CD4-positive, CD25-positive, alpha-beta regulatory T cell (primary cell): ENCODE measurements at places on chromosomes 1 and 21.
A peak's percentile ranks its signal among the peaks of the same experiment; 100 is the strongest.

- no peak for DNase-seq
Observed at GRCh38 chr1:7984811-7985210, 23.3 kb downstream of the PARK7 start.

DNA sequence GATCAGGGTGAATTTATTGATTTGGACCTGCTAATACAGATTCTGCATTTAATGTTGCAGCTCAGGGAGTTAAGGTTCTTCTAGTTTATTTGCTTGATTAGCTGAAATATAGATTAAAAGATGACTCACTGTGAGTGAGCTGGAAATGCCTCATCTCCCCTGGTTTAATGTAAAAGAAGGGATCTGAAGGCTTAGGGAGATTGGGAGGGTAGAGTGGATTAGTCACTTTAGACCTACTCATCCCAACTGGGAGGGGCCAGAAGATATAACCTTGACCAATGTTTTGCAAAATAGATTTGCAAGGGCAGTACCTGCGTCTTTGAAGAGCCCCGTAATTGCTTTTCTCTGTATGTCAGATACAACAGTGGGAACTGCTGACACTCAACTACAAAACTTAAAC lies 922.8 kb upstream of the ADGRL4 start:
- no peak for DNase-seq

DNA sequence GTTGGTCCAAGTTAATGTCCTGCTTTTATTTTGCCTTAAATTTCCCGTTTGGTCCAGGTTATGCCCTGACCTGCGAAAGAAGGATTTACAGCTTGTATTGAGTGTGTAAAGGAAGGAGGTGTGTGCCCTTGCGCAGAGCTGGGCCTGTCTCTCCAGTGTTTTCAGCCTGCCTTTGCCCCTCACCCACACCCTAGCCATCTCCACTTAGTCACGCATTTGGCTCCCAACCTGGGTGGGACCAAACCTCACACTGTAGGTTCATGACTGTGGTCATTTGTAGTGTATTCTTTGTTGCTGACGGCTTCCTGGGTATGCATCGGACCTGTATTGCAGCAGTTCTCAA lies 572 bp upstream of the SRSF10 start:
- no peak for DNase-seq

DNA sequence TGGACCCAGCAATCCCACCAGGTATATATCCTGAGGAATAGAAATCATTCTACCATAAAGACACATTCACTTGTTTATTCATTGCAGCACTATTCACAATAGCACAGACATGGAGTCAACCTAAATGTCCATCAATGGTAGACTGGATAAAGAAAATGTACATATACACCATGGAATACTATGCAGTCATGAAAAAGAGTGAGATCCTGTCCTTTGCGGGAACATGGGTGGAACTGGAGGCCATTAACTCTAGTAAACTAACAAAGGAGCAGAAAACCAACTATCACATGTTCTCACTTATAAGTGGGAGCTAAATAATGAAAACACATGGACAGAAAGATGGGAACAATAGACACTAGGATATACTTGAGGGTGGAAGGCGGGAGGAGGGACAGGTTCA lies 36.1 kb upstream of the PRKACB start:
- no peak for DNase-seq

DNA sequence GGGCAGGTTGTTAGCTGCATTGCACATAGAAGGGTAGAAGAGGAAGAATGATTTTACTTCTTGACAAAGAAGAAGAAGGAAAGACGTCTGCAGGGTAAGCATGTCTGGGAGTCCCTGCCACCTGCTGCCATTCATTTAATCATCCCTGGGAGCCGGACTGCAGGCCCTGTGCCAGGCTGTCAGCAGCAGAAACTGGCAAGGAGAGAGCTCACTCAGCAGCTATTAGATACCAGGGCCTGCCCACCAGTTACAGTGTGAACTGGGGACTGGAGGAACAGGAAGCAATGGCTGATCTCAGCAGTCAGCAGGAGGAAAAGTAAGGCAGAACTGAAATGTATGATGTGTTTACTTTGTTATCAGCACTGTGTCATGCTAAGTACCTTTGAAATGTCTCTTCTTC lies 75.7 kb upstream of the C1orf87 start:
- DNase-seq: no peak

GRCh38 chr1:187645651-187646050 lies 816.9 kb downstream of the PLA2G4A start:
- DNase-seq: no peak

GRCh38 chr1:95221306-95221705 lies 12.7 kb upstream of the RWDD3 start:
- DNase-seq: no peak

DNA sequence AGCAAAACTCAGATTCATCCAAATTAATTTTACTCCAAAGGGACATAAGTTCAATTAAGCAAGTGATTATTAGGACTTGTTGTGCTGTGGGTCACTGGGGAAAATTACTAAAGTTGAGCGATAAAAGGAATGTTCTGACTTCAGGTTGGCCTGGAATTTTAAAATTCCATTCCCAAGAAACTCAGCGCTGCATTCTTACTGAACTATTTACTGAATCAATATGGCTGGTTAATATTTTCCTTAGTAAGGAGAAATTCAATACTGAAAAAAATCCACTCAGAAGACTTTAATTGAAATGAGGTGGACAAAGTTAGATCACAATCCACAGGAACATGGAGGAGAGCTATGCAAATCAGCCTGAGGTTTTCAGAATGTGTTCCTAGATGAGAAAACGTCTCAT lies 578.9 kb upstream of the NR5A2 start:
- DNase-seq: no peak

- DNase-seq: peak; percentile 96
Observed at GRCh38 chr1:25562101-25562927, 18.9 kb downstream of the LDLRAP1 start.
